ENCODE measurements at places on chromosomes 6 and 20.

- no peak for DNase-seq
These were observed 235.4 kb downstream of the BTBD9 start for GRCh38 chr6:38404355-38404754.

GRCh38 chr6:120899932-120900331 is 434.3 kb downstream of the TBC1D32 start:
- no peak for DNase-seq

DNA sequence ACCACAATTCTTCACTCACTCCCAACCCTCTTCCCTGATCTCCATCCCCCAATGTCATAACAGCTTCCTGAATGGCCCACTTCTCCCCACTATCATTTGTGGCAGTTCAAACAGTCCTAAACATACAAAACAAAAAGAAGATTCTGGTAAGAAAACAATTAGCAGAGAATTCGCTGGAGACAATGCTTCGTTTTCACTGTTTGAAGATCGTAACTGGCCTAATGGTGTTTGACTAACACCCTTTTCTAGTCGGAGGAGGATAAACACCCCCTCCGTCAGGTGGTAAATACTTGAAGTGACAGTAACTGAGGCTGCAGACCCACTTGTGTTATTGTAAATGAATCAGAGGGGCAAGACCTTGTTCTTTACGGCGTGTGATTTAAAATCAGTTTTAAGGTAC is 3.8 kb downstream of the EYA2 start:
- no peak for DNase-seq

- DNase-seq = no peak
These were observed 230.6 kb downstream of the TMEM242 start for GRCh38 chr6:157092736-157093135.

DNA sequence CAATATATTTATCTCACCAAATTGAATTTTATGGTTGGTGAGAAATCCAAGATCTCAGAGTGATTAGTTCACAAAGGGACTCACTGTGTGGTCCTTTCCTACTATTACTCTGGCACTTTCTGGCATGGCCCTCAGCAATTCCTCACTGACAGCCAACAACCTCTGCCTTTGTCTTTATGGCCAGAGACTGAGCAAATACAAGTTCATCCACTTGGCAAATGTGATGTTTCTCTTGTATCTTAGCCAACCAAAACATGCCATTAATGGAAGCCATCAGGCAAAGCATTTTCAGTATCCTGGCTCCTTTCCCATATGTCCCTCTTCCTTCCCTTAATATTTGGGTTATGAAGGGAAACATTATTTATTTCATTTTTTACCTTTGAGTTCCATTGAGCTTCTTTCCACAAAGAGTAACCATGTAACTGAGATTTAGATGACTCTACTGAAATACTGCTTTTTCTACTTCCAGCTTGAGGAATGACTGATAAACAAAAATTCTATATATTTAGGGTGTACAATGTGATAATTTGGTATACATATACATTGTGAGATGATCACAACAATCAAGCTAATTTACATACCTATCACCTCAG is 30.8 kb upstream of the SMLR1 start:
- no peak for DNase-seq

GRCh38 chr20:36267605-36268381 is 31.5 kb downstream of the AAR2 start:
- DNase-seq = no peak

DNA sequence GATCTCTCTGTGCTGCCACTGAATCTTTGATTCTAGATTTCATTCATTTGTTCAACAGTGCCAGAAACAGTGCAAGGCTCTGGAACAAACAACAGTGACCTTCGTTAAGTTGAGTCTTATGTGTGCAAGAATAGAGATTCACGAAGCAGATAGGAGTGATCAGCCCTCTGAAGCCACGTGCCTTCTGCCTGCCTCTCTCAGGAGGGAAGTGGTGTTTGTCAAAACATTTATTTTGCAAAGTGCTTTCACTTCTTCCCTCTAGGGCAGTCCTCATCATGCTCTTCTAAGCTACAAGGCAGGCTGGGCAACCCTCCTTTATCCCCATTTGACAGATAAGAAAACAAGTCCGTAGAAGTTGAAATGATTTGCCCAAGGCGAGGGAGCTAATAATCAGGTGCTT is 204.3 kb downstream of the TFAP2C start:
- no peak for DNase-seq

DNA sequence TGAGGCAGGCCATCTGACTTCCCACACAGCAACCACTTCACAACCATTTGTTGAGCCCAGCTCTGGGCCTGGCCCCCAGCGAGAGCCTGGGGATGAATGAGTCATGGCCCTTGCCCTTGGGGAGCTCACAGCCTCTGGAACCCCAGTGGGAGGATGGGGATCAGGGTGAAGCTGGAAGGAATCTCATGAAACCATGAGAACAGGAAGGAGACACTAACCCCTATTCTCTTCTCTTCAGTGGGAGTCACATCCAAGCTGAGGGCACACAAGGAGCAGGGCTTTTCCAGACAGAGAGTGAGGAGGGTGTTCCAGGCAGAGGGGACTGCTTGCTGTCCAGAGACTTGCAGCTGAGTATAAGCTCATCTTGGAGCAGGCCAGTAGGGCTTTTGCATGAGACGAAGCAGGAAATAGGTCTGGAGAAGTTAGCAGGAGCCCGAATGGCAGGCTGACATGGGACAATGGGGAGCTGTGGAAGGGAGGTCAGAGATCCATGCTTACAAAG is 7.5 kb downstream of the FOXS1 start:
- no peak for DNase-seq

DNA sequence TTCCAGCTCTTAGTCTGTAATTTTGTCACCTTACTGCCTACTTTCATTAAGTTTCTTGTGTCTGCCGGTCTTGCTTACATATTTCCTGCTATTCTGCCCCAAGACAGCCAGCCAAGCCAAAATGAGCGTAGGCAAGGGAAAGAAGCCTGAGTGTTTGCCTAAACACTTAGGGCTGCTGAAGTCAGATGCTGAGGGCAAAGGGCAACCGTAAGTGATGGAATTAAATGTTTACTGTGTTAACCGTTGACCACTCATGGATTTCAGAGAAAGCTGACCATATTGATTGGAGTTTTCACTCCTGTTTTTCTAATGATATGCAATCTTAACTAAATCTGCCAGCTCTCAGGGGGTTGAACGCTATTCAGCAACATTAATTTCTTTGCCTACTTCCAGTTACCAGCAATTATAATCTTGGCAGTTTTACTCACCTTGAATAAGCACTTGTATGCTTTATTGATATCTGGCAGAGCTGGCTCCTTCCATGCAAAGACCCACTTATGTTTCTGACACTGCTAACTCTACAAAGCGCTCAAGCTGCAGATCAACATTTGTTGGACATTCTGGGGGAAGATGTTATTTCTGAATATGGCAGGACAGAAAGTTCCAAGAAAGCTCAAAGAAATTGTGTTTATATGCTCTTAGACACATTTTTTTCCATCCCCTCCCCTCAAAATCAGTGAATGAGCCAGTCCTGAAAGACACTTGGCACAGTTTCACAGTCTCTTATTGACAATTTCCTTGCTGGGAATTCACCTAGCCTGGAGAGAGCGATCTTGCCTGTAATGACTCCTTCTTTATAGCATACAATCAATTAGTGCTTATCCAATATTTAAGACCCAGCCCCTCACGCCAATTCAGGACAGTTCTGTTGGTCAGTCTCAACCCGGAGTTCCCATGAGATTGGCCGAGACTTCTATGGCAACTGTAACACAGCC is 183.8 kb downstream of the PLCB1 start:
- DNase-seq = no peak

DNA sequence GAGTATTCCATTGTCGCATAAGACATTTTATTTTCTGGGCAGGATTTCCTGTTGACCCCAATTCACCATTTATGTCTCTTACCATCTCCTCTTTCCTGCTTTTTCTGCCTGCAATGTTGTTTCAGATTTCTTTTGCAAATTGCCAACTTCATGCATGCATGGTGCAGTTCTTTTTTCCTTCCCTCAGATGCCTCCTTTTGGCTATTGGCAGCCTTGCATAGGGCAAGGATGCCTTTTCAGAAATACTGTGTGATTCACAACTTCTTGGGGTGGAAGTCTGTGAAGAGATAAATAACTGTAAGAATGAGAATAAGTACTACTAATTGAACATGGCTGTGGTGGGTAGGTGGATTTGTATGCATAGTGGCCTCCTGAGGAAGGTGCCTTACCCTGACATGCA is 116.7 kb downstream of the SOX4 start:
- DNase-seq = no peak

- DNase-seq = no peak
These were observed 9.1 kb downstream of the CASS4 start for GRCh38 chr20:56420940-56421688.

DNA sequence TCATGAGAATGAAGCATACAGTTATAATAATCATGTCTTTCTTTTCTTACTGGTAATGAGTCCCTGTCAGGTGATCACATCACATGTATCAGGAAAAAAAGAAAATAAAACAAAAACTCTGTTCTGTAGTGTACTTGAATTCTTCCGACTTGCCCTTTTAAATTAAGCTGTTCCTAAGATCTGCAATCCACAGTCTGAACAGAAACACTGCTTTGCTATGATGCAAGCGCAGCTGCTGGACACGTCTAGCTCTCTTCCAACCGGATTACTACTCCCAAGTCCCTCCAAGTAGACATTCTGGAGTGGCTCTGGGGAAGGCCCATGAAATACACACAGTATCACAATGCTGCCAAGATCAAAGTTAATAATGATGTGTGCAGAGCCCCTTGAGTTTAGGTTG is 83.7 kb downstream of the FYN start:
- no peak for DNase-seq

- DNase-seq = no peak
These were observed 169.4 kb upstream of the TAB2 start for GRCh38 chr6:149147938-149148718.

GRCh38 chr6:142846883-142847287 is 98.1 kb downstream of the HIVEP2 start:
- DNase-seq = no peak

DNA sequence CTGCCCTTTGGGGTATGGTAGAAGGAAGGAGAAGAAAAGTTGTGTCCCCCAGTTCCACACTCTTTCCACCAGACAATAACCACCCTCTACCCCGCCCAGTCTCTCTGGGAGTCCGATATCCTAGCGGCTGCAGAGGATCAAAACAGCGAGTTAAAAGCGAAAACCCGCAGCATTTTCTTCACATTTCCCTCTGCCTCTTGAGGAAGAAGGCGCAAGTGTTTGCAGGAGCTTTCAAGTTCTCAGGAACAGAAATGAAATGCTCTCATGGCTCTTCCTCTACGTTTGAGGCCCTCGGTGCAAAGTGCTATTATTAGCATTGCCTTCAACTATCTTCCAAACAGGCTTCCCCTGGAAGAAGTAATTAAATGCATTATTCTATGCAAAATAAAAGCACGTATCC is 52.2 kb upstream of the CCDC167 start:
- no peak for DNase-seq

GRCh38 chr20:4151991-4152695 is 136.8 kb upstream of the RNF24 start:
- no peak for DNase-seq

- no peak for DNase-seq
These were observed 15.3 kb downstream of the RAB5IF start for GRCh38 chr20:36620917-36621316.

DNA sequence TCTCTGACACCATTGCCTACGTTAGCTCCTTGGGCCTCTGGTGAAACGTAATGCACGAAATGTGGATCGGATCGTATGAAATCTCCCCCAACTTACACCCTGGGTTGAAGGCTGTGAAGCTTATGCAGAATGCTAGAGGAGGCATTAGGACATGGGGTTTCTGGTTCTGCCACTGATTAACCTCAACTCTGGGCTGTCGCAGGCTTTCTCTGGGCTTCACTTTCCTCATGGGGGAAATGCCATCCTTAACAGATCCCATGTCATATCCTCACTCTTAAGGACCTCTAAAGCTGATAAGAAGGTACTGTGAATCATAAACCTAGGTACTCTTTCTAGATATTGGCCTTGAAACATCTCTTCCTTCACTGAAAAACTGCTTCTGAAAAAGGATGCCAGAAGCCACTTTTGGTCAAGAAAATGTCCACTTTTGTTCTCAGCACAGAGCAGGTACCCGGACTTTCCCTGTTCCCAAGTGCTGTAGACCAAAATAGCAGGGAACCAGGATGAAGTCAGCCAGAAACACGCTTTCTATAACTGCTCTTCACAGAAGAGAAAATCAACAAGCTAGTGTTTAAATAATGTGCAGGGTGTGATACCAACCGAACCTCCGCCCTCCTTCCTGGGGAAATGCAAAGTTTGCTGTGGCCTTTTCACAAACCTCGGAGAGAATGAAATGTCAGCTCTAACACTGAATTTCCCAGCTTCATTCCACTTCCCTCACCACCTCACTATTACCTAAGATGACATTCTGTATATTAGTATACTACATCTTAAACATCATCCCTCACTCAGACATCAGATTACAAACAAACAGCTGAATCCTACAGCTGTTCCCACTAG is 118.9 kb downstream of the BACH2 start:
- no peak for DNase-seq

GRCh38 chr20:25148181-25148981 is 47.1 kb upstream of the ENTPD6 start:
- peak; percentile 45 for DNase-seq

- DNase-seq = no peak
These were observed 112.2 kb downstream of the IRF4 start for GRCh38 chr6:503610-504362.

DNA sequence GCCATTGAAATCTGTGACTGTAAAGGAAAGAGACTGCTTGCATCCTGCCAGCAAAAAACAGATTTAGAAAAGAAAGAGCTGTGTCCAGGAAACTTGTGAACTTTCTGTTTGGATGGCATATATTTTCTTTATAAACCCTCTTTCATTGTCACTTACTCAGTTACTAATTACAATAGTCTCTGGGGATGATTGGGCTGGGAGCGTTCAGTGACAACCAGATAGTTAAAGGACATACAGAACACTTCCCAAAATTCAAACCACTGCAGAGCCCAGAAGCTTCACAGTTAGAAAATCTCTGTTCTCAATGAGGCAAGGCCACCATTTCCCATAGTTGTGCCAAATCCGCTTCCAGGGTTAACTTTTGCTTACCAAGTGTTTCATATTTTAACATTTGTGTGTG is 98.6 kb upstream of the TAB2 start:
- no peak for DNase-seq

- DNase-seq = no peak
These were observed 61.4 kb upstream of the BMP2 start for GRCh38 chr20:6705926-6706548.

- no peak for DNase-seq
These were observed 78.5 kb upstream of the TRDN start for GRCh38 chr6:123715006-123715863.

All from stimulated activated CD8-positive, alpha-beta memory T cell treated with anti-CD3 and anti-CD28 coated beads, Interleukin-2, amount 100 ng/mL, for 48 hours (primary cell).